Stimulated activated CD8-positive, alpha-beta memory T cell treated with anti-CD3 and anti-CD28 coated beads, Interleukin-4, amount 100 ng/mL, for 4 hours (primary cell): ENCODE measurements at places on chromosomes 11 and 22.

- DNase-seq, result no peak
Measured at GRCh38 chr11:30984442-30984816, 385.1 kb downstream of the DCDC1 start.

DNA sequence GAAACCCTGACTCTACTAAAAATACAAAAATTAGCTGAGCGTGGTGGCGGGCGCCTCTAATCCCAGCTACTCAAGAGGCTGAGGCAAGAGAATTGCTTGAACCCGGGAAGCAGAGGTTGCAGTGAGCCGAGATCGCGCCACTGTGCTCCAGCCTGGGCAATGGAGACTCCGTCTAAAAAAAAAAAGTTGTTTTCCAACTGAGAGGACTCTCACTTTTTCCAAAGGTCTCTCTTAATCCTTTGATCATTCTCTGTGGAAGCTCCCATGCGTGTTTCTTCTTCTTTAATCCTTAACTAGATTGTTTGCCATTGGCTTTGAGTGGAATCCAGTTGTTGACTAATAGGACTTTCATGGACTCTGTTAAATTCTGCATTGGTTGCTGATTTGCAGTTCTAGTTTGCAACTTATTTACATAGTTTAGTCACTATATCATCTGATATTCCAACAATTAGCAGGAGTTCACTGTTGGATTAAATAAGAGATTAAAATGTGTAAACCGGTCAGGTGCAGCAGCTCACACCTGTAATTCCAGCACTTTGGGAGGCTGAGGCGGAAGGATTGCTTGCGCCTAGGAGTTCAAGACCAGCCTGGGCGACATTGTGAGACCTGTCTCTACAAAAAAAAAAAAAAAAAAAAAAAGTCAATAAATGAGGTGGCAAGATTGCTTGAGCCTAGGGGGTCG is 79.7 kb downstream of the C22orf31 start:
- DNase-seq, result no peak

DNA sequence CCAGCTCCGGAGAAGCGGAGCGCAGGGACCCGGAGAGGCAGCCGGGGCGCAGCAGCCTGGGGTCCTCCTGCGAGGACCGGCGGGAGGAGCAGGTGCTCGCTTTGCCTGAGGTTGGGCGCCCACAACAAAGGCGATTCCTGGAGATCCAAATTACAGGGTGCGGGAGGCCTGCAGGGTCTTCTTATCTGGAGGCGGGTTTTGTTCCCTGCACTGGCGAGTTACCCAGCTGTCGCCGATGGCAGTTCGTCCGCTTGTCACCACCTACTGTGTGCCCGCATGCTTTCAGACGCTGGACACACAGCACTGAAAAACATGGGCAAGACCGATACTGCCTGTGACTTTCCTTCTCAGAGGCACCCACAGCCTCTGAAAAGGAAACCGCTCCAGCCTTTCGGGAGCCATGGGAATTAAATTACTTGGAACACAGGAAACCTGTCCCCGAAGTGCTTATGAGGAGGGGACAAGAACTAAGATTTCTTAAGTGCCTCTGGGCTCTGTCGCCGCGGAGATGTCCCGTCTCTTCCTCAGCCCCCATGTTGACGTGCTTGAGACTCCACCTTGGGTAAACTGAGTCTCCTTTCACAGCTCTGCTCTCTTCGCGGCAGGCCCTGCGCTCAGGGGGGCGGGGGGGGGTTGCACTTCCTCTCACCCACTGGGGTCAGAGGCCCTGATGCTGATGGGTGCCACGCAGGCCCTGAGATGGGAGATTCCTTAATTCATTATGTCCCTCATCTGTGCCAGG is 1.3 kb upstream of the ZFTA start:
- no peak for DNase-seq

GRCh38 chr11:73271936-73272679 is at the start of gene P2RY6:
TSS of gene P2RY6 (plus strand) at chr11:73272338. CDS start at chr11:73296519, 24,181 bp downstream.
- no peak for DNase-seq

DNA sequence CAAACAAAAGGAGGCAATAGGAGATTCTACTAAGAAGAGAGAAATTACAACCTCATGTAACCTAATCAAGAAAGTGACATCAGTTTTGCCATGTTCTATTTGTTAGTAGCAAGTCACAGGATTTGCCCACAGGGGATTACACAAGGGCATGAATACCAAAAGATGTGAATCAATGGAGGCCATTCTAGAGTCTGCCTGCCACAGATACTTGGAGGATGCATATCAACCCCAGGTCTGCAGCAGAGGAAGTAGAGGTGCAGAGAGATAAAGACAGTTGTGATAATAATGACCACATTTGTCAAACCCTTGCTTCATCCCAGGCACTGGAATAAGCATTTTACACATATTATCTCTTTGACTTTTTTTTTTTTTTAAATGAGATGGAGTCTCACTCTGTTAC is 2.4 kb upstream of the ASCC2 start:
- DNase-seq, result no peak

GRCh38 chr11:75320046-75320618 is 31.3 kb downstream of the ARRB1 start:
- DNase-seq, result no peak

DNA sequence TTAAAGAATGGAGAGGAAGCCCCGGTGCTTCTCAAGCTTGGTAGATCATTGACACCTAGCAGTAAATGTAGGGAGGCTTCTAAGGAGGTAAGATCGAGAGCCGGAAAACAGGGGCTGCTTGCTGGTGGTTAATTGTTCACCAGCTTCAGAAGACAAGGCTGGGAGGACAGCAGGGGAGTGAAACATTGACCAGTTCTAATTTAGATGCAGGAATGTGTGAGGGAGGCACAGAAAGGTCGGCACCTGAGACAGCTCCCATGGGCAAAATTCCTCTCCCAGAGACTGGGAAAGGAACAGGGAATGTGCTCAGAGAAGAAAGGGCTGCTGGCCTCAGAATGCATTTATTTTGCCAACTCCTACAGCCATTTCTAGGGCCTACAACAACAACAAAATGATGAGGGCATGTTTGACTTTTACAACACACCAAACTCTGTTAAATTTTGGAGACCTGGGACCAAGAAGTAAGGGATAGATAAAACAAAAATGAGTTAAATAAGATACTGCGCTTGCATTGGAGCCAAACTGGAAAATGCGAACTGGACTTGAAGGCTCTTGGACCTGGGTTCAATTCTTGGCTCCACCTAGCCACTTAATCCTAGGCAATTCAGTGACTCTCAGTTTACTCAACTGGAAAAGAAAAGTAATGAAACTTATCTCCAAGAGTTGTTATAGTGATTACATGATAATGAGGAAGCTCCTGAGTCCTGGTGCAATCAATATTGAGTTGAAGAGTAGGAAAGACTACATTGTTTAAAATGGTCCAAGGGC is 31.0 kb downstream of the FZD4 start:
- no peak for DNase-seq

- no peak for DNase-seq
Measured at GRCh38 chr22:43288807-43289420, 54.3 kb downstream of the SCUBE1 start.

DNA sequence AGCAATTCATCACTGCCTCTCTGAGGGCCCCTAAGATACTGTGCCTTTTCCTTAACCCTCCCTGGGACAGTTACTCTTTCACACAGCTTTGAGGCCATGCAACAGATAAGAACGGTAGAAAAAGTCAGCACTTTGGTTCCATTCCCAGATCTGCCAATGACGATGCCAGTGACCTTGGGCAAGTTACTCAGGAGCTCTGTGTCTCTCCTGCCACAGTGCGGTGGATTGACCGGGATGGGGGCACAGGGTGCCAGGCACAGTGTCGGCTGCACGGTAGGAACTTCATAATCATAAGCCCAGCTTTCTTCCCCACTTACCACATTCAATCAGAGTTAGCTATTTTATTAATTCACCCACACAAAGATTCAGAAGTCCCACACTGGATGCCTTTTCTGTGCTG is 1041.8 kb downstream of the TBC1D22A start:
- no peak for DNase-seq

DNA sequence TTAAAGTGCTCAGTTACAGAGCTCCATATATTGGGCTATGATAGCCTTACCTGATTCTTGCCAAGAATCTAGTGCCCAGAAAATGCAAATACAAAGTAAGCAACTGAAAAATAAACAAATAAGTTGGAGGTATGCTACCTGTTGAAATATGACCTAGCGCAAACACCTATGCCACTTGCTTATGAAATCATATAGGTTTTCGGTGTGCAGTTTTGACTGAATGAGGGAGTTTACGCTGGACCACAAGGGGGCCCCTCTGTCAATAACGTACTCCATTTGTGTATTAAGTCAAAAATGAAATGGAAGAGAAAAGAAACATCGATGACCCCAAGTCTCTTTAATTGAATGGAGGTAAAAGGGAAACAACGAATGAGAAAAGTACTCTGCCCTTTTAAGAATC is 84.9 kb upstream of the TRIM77 start:
- DNase-seq, result no peak
